Stimulated activated CD4-positive, alpha-beta T cell treated with anti-CD3 and anti-CD28 coated beads, TNF-alpha, amount 100 ng/mL, for 4 hours (primary cell): ENCODE measurements at places on chromosomes 7 and 10.

DNA sequence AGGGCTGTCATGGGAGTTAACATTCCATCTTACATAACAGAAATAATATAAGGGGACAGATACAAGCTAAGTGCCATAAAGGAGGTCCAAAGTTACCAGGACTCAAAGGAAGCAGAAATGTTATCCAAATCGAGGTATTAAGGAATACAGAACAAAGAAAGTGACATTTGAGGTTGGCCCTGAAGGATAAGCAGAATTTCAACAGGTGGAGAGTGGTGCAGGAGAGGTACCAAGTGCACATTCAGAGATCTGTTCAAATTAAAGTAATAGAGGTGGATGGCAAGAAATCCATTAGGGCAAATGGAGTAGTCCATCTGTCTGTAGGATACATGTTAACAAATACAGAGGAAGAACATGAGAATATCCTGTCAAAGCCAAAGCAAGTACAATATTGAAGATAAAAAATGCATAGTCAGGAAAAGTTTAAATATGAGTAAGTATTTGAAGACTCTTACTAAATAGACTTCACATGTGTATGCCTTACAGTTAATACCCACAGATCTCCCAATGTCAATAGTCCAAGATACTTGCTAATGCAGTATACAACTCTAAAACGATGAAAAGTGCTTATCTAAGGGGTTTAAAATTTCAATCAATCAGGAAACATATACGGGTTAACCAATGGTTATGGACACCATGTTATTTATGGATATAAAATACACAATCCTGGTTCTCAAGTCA lies 10.0 kb downstream of the CDK6 start:
- no peak for DNase-seq

DNA sequence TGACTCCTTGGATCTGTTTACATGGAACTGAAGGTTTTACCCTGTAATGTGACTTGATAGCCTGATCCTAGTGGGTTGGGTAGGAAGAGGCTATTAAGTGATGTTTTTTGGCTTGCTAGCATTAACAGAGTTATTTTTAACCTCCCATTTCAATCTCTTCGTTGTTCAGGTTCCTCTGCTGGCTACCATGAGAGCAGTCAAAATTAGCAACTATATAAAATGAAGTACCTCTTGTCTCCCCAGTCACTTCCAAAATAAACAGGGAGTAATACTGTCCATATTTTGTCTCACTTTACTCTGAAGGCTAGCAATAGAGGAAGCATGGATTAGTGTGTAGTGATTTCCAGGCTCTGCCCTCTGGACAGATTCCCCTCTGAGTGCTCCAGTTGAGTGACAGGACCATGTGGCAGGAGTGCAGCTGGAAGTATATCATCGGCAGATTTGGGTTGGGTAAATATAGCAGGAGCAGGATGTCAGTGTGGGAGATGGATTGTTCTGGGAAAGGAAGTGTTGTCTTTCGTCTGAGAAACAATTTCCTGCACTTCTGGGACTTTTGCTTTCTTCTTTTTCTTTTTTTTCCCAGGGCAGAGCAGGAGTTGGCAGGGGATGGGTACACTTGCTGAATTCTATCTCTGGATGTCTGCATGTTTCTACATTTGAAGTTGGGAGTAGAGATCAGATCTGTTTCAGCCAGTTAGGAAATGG lies 35.2 kb downstream of the GBF1 start:
- no peak for DNase-seq

GRCh38 chr10:131910663-131911314 lies 10.0 kb downstream of the PPP2R2D start:
- DNase-seq, result no peak

DNA sequence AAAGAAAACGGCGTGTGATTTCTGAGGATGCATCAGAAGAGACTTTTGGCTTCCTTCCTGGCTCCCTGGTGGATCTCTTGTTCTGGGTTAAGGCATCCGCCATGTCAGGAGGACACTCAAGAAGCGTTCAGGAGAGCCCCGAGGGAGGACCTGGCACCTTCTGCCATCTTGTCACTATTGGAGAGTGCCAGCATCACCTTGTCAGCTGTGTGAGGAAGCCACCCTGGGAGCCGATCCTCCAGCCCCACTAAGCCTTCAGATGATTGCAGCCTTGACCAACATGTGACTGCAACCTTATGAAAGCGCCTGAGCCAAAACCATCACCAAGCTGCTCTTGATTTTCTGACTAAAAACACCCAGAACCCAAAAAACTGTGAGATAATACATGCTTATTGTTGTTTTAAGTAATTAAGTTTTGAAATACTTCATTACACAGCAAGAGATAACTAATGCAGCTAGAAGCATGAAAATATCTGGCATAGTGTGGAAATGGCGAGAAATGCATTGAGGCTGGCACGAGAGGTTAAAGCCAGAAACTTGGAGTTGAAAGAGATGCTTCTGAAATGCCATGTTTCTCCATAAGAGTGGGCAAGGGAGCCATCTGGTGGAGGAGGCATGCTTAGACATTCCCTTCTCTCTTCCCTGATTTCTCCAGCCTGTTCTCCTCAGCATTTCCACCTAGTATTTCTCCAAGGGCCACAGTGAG lies 5.4 kb upstream of the ZFYVE27 start:
- peak; percentile 29 for DNase-seq

DNA sequence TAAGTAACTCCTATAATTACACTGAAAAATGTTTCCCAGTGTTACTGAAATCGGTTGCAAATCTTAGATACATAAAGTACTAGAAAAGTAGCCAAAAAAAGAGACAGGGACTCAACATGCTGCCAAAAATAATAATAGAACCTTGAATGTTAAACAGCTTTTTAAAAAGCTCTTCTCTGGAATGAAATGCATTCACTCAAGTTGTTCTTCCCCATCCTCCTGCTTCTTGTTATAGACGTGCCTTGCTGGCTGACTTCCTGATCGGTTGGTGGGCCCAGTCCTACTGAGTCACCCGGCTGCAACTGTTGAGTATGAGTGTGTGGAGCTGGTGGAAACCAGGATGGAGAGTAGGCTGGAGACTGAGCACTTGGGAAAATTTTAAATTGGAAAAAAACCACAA lies 30.6 kb upstream of the RAPGEF5 start:
- no peak for DNase-seq

GRCh38 chr7:19296617-19297016 lies 151.4 kb upstream of the FERD3L start:
- DNase-seq, result no peak
